ENCODE measurements at places on chromosomes 3 and 15.

- no peak for DNase-seq
Observed at GRCh38 chr15:85071061-85071460, 89.4 kb downstream of the PDE8A start.

DNA sequence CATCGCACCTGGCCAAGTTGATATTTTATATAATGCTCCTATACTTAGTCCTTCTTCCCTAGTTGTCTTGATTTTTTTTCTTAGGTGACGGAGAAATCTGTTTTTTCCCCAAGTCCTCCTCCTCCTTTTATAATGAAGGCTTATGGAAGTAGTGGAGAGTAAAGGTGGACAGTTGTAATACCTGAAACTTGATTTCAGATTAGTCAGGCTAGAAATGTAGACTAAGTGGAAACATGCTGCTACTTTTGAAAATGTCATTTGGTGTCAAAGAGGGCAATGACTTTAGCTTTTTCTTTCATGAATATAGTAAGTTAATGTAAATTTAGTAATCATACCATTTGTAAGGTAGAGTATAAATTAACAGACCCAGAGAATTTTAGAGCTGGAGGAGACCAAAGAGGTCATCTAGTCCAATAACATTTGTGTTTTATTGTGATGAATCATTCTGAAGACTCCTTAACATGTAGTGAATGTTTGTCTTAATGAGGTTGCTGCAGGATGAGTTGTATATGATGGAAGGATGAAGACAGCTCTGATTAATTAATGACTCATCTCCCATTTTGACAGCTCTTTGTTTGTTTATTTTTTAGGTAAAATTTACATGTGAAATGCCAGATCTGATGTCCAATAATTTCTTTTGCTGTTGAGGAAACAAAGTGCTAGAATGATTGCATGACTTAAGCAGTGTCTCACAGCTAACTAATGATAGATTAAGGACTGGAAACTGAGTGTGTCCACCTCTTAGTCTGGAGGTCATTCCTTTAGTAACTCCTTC is 8.7 kb downstream of the CTDSPL2 start:
- DNase-seq = no peak

GRCh38 chr15:56077081-56077480 is 83.7 kb upstream of the NEDD4 start:
- DNase-seq = no peak

GRCh38 chr15:73375755-73376305 is 7.1 kb upstream of the HCN4 start:
- no peak for DNase-seq

DNA sequence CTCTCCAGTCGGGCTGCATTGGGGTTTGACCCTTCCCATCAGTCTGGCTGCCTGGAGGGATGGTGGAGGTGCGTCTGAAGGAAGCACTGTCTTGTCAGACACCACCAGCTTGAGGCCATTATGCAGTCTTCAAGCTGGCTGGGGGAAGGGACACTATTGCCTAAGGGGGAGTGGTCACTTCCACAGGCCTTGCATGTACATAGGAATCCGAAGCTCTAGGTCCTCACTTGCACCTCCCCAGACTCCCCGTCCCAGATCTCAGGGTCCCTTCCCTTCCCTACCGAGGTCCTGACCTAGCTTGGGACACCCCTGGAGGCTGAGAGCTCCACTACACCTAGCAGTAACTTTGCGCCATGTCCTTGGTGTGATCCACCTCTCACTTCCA is 48.6 kb upstream of the KLF13 start:
- no peak for DNase-seq

GRCh38 chr15:73832657-73833056 is 40.7 kb upstream of the TBC1D21 start:
- no peak for DNase-seq

GRCh38 chr3:60575718-60576272 is 675.5 kb downstream of the FHIT start:
- DNase-seq = no peak

- DNase-seq = peak; percentile 90
Observed at GRCh38 chr15:50116477-50116876, 2.6 kb downstream of the ATP8B4 start.

DNA sequence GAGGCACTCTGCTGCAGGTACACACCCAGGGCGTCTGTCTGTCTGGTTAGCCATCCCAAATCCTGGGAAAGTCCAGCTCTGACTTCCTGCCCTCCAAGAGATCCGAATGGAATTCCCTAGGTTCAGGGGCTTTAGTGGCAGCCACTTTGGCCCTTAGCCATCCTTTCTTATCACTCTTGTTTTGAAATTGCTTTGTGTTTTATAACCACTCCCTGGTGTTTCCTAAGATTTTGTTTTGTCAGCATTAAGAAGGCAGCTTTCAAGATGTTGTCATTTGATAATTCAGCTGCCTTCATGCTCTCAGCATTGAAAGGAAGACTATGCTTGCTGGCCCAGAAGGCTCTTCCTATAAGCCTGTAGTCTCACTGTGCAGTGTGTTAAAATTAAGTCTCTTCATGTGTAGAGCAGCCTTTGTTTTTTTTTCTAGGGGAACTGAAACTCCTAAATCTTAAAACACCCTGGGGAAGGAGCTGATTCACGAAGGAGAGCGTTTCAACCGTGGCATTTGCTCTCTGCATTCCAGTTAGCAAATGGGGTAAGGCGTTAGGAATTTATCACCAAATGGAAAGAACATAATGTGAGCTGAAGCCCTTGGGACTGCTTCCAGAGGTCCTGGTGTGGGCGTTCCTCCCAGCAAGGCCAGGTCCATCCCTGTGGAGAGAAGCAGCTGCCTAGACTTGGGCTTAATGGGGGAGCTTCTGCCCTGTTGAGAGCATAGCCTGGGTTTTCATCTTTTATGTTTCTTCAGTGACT is 14.2 kb upstream of the CLEC3B start:
- no peak for DNase-seq

DNA sequence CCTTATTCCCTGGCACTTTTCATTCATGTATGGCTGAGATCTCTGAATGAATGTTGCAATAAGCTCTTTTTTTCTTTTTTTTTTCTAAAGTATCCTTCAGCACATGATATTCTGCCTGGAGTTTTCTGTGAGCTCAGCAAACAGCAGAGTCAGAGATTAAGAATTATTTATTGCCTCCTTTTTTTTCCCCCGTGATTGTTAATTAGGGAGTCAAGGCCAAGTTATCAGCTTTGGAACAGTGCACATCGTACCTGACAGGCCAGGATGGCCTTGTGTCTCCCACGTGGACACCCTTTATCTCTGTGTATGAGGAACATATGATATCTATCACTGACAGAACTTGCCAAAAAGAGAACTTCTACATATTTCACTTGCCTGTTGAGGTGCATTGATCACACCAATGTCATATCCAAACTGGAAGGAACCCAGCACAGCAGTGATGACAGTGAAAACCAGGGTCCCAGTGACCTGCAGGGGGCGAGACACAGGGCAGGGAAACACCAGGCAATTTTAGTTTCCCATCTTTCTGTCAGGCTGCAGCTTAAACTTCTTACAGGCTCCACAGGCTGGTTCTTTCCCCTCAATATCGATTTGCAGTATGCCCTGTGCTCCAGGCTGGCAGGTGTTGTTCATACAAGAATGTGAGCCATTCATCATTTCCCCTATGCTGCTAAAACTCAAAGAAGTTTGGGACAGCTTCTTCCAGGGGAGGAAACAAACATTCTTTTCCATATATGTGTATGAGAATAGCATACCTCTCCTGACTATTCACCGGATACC is 8.2 kb downstream of the SLC2A2 start:
- no peak for DNase-seq

DNA sequence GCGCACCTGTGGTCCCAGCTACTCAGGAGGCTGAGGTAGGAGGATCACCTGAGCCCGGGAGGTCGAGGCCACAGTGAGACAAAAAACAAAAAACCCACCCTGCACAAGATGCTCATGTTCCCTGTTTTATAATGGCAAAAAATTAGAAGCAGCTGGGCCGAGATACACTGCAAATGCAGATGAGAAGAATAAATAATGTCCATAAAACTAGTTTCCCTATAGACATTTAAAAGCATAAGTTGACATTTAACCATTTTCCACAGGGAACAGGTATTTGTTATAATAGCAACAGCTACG is 537 bp upstream of the SCAP start:
- no peak for DNase-seq

DNA sequence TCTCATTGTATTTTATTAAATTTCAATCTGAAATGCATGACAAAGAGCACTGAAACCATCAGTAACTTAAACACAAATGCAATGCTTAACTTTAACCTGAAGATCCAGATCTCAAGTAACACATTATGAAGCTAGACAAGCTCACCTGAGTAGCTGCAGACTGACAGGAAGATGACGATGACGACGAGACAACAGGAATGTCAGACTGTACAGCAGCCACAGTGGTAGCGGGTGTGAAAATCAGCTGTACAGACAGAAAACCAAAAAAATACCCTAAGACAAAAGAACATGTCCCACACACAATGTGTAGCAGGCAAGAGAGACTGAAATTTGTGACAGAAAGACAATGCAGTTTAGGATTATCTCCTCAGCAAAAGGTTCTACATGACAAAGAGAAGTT is 36.3 kb downstream of the PHC3 start:
- no peak for DNase-seq

DNA sequence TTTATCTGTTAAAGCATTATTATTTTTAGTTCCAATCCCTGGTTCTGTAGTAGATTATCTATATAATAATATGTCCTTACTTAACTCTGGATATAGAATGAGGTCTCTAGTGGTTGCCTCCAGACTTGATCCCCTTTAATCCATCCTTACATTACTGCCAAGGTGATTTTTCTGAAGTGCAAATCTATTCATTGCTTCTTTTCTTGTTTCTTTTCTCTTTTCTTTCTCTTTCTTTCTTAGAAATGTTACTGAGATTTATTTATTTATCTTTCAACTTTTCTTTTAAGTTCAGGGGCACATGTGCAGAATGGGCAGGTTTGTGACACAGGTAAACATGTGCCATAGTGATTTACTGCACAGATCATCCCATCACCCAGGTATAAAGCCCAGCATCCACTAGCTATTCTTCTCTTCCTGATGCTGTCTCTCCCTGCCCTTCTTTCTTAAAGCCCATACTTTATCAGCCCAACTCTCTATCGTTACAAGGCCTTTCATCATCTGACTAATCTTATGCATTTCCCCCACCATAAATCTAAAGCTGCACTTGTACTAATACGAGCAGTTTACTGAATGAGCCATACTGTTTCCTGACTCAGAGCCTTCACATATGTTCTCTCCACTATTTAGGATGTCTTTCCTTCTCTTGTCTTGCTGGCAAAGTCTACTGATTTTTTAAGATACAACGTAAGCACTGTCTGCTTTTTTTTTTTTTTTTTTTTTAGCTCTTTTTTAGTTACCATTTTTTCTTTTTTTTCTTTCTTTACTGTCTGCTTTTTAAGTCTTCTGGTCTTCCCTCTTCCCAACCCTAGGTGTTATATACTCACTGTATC is 4.6 kb downstream of the GLCE start:
- DNase-seq = no peak

DNA sequence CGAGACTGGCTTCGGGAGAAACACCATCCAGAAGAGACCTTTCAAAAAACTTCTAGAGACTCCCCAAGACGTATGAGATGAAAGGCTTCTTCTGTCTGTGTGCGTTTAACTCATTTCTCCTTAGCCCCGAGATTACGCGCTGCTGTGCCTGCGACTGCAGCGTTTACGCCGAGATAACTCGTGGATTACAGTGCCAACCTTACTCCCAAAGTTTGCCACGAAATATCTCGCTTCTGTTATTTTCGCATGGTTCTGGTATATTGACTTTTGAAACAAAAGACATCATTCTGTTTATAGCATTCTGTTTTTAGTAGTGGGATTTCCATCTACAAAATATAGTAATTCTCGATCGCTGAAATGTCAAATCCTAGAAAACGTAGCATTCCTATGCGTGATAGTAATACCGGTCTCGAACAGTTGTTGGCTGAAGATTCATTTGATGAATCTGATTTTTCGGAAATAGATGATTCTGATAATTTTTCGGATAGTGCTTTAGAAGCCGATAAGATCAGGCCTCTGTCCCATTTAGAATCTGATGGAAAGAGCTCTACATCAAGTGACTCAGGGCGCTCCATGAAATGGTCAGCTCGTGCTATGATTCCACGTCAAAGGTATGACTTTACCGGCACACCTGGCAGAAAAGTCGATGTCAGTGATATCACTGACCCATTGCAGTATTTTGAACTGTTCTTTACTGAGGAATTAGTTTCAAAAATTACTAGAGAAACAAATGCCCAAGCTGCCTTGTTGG is 467 bp downstream of the PGBD4 start:
- DNase-seq = no peak

DNA sequence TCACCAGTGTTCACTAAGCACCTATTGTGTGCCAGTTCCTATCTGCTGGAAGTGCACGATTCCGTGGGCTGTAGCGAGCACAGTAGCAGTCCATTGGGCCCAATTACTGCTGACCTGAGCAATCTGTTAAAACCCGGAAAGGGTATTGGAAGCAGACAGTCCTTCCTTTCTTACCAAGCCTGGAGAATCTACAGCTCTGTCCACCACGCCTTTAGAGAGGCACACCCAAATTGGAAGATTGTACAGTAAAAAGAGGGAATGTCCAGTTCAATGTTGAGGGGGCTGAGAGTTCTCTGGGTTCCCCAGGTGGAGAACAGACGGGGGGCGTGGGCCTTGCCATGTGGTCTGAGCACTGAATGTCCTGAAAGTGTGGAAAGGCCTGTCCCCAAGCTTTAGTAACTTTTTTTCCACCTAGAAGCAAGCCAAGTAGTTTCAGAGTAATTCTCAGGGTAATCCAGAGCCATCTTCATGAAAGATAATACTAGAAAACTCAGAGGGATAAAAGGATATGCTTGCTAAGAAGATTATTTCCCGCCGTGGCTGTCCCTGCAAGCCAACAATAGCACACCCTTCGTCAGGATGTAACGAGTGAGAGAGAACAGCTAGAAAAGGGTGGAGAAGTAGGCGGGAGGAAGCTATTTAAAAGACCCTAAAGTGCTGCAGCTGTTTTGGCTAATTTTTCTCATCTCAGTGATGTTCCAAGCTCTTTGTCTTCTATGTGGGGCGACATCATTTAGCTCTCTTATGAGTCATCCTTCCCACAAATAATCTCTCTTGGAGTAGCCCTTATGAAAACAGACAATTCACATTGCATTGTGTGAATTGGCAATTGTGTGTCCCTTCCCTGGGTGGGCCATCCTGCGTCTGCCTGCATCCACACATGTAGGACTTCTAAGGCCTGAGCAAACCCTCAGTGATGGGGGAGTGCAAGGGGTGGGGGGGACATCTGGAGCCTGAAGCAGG is 181.0 kb downstream of the ATG7 start:
- no peak for DNase-seq

GRCh38 chr15:40470423-40471104 is at the start of gene CHST14:
CHST14 (plus strand) TSS chr15:40470984; CDS start chr15:40471214, 230 bp downstream.
- DNase-seq = peak; percentile 48

Data from KBM-7 (cell line).